ENCODE measurements at places on chromosomes 6 and 20. TPM values are rescaled to one million over a fixed set of nuclear protein-coding genes. Genes with fewer than 3 reads are reported as not detected.

The ACOT13 gene
- polyA plus RNA-seq: 52.5 TPM

GRCh38 chr6:36973647-36974046, 12.3 kb downstream of the MTCH1 start:
- DNase-seq: no peak

The MARCKS gene
- polyA plus RNA-seq: 96.9 TPM

- DNase-seq: no peak
Observed at GRCh38 chr6:170288852-170289179, 2.1 kb downstream of the DLL1 start.

DNA sequence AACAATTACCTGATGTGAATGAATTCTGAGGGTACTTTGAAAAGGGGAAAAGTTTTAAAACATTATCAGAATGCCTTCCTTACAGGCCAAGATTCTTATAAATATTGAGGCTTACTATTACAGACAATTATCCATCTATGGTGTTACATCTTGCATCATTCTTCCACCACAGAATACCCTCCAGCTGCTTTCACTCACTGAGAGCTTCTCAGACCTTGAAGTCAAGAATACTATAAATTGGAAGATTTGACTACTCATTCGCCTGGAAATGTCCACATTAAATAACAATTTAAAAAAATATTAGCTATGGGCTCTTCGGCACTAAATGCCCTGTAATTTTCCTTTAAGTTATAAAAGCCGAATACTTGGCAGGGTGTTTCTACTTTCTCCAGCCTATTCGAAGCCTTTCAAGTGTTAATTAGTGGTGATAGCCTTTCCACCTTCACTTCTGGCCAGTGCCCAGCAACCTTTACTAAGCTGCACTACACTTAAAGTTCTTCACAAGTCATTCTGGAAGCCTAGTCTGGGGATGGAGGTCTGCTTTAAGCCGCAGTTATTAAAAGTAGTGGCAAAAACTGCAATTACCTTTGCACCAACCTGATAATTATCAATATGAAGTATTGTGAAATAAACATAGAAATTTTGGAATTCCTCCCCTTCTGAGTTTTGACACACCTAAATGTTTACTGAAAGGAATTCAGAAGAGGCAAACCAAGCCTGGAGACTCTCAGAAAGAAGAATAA, 100.9 kb downstream of the BMP5 start:
- DNase-seq: no peak
